Cortex of kidney (tissue), 1 donor: ENCODE measurements at places on chromosomes 6 and 20.

GRCh38 chr6:129641344-129641743 lies 68.6 kb downstream of the ARHGAP18 start:
- DNase-seq: no peak

DNA sequence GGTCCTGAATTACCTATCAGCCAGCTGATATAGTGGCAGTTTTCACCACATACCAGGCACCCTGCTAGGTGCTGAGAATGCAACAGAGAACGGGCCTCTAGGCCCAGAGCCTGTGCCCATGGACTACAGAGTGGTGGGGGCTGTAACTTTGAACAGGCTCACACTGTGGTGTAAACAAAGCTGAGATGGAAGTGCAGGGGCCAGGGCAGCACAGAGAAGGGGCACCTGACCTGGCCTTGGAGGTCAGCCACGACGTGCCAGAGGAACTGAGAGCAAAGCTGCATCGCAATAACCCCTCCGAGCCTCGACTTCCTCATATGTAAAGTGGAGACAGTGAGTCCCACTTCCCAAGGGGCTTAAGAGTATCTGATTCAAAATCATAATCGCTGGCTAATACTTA lies 105.8 kb downstream of the MAFB start:
- DNase-seq: no peak

DNA sequence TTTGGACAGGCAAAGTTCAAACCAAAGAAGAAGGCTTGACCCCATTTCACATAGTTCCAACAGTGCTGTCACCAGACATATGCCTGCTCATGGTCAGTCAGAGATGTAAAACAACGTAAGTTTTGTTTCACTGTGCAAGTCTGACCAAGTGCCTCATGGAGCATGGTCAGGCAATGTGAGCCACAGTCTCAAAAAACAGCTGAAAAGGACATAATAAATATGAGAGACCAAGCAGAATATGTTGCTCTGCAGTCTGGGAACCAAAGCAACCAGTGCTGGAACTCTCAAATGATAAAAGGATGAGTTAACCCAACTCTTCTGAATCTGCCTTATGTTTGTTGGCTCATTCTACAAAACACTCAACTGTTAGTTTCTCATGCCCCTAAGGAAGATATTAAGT lies 39.9 kb upstream of the DST start:
- no peak for DNase-seq

DNA sequence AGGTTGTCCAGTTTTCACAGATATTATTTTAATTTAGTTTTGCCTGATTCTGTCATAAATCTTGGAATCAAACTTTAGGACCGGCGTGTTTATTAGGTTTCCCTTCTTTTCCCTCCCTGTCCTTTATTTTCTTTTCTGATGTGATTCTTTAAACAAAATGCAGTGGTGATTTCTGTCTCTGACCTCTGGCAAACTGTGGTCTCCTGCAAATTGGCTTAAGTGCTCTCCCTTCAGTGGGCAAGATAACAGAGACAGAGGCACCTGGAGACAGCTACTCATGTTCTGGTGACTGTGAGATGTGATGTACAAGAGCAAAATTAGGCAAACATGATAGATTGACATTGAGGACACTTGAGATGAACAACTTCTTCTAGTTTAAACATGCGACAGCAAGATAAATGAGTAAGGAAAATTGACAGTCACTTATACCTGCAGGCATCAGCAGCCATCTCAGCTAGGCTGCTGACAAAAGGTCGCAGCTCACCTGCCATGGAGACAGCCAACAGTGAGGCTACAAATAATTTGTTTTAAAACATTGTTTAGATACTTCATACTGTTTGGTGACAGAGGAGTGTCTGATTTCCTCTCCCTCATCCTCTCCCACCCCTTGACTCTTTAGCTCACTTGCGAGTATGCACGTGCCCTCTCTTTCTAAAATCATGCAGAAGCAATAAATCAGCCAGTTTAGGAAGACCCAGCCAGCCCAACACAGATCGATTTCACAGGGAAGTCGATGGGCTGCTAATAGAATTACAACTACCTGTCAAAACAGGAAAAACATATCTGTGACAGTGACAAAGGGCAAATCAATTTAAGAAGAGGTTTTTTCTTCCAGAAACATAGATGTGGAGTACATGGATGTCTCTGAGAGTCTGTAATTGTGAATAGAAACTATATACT lies 63.4 kb upstream of the MAP3K7 start:
- no peak for DNase-seq

DNA sequence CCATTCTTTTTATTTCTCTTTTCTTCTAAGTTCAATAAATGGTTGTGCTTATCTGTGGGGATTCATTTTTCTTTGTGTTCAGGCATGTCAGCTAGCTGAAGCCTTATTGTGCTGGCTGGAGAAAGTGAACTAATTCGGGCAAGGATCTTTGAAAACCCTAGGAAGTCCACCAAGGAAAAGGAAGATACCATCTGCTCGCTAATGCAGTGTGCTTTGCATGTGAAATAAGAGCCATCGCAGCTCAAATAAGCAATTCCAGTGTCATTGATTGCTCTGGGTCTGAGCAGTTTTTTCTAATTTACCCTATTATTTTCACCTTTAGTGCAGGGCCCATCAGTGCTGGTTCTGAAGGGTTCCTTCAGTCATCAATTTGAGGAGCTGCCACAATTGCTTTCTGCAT lies 309.4 kb upstream of the SOX4 start:
- DNase-seq: no peak

- DNase-seq: no peak
Measured at GRCh38 chr6:17820055-17820454, 113.3 kb upstream of the NUP153 start.

GRCh38 chr20:536426-537010 lies 7.1 kb downstream of the CSNK2A1 start:
- no peak for DNase-seq

- DNase-seq: no peak
Measured at GRCh38 chr6:7151381-7151780, 43.6 kb downstream of the RREB1 start.

GRCh38 chr6:160328447-160328846 lies 19.7 kb upstream of the SLC22A3 start:
- DNase-seq: no peak

DNA sequence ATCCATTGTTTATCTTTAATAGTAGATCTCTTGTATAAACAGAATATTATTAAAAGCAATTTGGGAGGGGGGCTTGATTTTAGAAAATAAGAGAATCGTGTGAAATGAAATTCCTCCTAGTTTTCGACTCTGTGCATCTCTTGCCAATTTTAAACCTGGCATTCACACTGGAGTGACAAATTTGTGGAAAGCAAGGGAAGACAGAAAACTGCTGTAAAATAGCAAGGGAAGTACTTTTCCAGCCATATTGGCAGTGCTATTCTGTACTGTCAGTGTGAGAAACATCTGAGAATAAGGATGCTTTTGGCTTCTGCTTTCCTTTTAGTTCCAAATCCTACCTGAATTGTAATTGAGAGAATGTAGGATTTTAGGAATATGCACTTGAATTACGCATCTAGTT lies 40.2 kb downstream of the TOP1 start:
- DNase-seq: no peak

GRCh38 chr20:21564127-21564773 lies 50.4 kb upstream of the NKX2-2 start:
- DNase-seq: no peak

- DNase-seq: no peak
Measured at GRCh38 chr6:11424395-11425034, 113.0 kb upstream of the TMEM170B start.

GRCh38 chr6:127959869-127960268 lies 59.0 kb upstream of the THEMIS start:
- no peak for DNase-seq

DNA sequence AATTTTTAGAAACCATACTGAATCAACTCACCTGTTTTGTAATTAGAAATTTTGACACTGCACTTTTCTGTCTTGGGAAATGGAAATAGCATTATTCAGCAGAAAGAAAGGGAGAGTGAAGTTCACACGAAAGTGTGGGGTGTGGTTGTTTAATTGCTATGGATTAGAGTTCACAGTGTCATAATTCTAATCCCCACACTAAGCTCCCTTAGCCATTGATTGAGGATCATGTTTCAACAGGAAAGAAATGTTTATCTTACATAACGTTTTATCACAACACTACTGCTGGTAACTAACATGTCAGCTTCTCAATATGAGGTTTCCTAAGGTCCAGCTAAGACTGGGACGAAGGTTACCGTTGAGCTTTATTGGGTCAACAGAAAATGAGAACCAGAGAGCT lies 31.4 kb upstream of the GSTA5 start:
- DNase-seq: no peak

GRCh38 chr6:139017227-139017626 lies 11.3 kb upstream of the ABRACL start:
- no peak for DNase-seq

DNA sequence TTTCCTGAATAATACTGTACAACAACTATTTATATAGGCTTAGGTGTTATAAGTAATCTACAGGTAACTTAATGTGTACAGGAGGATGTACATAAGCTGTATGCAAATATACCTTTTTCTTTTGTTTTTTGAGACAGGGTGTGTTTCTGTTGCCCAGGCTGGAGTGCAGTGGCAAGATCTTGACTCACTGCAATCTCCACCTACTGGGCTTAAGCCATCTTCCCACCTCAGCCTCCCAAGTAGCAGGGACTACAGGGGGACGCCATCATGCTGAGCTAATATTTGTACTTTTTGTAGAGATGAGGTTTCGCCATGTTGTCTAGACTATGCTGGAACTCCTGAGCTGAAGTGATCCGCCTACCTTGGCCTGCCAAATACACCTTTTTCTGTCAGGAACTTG lies 191.7 kb upstream of the ZNF217 start:
- DNase-seq: no peak

DNA sequence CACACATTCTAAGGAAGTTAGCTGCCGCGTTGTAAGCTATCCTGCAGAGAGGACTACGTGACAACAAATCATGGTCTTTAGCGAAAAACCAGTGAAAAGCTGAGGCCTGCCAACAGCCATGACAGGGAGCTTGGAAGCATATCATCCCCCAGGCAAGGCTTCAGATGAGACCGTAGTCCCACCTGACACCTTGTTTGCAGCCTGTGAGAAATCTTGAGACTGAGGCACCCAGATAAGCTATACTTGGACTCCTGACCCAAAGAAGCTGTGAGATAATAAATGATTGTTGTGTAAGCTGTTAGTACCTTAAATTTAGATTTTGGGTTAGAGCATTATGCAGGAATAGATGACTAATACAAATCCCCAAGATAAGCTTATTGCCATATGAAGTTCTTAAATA lies 45.4 kb upstream of the SENP6 start:
- DNase-seq: no peak

- DNase-seq: no peak
Measured at GRCh38 chr6:28053584-28053983, 26.8 kb upstream of the ZNF165 start.

DNA sequence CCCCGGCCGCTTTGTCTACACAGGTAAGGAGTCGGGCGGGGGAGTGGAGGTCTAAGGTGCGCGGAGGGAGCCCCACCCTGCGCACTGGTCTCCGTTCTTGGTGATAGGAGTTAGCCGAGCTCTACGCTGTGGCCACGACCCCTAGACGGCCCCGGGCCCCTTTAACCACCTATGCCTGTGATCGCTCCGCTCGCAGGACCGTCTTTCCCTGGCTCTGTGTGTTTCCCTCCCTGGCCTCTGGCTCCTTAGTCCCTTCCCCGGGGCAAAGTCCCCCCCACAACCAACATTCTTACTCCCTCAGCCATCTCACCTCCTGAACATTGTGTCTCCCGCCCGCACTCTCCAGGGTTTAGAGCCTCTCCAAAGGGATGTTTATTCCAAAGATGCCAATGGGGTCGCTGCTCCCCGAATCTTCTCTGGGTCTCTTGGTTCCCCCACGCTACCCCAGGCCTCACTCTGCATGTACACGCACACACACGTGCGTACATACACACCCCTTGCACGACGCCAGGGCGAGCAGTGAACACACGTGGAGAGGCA lies 50.4 kb downstream of the CPXM1 start:
- DNase-seq: no peak

GRCh38 chr20:18928626-18929025 lies 115.0 kb downstream of the SCP2D1 start:
- DNase-seq: no peak

DNA sequence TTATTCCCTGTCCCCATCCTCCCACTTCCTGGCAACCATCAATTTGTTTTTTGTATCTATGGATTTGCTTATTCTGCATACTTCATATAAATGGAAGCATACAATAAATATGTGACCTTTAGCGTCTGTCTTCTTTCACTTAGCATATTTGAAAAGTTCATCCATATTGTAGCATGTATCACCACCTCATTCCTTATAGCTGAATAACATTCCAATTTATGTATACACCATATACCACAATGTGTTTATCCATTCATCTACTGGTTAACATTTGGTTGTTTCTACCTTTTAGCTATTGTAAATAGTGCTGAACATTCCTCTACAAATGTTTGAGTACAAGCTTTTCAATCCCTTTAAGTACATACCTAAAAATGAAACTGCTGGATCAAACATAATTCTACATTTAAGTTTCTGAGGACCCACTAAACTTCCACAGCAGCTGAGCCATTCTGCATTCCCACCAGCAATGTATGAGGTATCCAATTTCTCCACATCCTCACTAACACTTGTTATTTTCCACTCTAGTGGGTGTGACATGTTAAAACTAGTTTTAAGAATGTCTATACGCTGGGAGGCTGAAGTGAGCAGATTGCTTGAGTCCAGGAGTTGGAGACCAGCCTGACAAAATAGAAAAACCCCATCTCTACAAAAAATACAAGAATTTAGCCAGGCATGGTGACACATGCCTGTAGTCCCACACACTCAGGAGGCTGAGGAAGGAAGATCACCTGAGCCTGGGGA lies 32.9 kb downstream of the NUDT3 start:
- no peak for DNase-seq

DNA sequence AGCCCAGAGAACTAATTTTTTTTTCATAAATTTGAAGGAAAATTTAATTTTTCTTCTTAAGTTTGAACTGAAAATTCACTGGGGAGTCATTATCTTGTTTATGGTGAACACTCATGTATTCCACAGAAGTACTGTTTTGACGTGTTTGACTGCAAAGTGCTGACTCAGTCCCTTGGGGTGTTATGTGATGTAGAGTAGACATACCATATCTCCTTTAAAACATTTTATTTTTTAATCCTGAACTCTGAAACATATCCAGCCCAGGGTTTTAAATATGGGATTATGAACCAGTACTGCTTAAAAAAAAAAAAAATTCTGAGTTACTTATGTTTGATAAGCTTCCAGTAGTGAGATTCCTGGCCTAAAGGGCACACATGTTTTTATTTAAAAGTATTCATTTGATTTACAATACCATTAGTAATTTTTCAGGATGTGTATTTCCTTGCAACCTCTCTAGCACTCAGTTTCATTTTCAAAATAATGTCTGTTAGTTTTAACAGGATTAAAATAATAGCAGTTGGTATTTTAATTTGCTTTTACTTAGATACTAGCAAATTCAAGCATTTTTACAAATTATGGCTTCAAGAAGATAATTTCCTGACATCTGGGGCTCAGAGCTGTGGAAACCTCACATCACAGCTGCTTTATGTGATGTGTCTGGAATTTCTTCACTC lies 81.7 kb upstream of the PDE10A start:
- DNase-seq: no peak
